NCI-H2107 (cell line): ENCODE measurements at places on chromosomes 16 and 17.

DNA sequence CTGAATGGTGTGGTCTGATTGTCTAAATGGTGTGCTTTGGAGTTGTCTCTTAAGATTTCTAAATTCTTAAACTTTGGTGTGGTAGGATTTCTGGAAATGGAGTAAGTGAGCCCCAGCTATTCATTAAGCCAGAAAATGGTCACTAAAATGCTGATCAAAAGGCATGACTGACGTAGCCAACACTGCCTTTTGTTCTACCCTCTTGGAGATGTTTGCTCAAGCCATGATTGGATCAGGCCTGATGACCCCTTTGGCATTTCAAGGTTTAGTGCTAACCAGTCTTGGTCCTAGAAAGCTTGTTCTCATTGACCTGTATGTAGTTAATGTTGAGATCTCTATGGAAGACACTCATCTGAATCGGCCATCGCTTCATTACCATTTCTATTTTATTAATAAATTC is 68.0 kb downstream of the KNOP1 start:
- DNase-seq: no peak

DNA sequence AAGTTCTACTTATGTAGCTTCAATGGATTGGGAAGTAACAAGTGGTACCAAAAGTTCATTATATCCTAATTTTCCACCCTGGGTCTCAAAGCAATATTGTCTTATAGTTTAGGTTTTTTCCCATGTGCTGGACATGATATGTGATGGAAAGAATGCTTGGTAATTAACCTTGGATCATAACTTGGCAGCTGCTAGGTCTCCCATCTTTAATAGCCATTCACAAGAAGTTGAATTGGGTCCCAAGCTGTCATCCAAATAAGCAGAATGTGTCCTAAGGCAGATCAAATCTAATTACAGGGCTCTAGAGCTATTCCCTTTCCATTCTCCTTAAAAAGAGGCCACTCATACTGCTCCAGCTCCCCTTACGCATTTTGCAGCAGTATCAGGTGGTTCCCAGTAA is 44.7 kb upstream of the KCNJ16 start:
- DNase-seq: no peak

GRCh38 chr16:4487955-4488498 is 11.8 kb downstream of the HMOX2 start:
- DNase-seq: no peak

GRCh38 chr16:61713787-61714186 is 322.5 kb downstream of the CDH8 start:
- DNase-seq: no peak

DNA sequence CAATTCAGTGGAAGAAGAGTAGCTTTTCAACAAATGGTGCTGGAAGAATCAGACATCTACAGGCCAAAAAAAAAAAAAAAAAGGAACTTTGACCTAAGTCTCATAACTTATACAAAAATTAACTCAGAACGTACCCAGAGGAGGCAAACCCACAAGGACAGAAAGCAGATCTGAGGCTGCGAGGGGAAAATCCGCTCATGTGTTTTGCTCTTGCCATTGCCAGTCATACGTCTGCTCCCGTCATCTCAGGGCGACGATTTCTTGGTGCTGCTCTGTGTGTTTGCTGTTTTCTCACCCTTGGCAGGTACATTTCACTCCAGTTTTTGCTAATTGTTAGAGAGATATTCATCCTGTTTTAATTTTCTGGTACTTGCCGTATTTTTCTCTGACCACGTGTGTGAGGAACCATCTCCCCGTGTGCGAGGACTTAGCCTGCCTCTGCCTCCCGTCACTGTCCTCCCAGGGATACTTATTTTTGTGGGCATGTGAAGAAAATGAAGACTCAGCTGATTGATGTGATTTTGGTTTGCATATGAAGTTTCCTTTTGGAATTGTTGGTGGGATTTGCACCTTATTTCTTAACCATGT is 33.4 kb upstream of the ACSF3 start:
- no peak for DNase-seq

GRCh38 chr17:563616-564015 is 151.0 kb downstream of the VPS53 start:
- no peak for DNase-seq
